GM18507 (cell line): ENCODE measurements at places on chromosomes 3 and 15.
A peak's percentile ranks its signal among the peaks of the same experiment; 100 is the strongest.

DNA sequence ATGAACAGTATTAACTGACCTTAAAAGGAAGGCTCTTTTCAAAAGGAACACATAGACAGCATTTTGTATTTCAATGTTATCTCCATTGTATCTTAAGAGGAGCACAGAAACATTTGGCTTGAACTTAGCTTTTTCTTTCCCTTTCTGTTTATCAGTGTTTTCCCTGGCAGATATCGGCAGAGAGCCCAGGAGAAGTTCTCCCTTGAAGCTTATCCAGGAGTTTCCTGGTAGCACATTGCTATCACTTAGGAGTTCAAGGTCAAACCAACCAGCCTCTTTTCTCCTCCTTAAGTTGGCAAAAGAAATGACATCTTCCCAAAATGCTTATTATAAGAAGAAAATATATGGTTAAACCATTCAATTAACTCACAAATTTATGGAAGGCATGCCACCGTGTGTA lies 344.6 kb upstream of the UBE2E2 start:
- no peak for DNase-seq

- no peak for DNase-seq
Measured at GRCh38 chr3:4584456-4585249, 91.5 kb downstream of the ITPR1 start.

GRCh38 chr3:173793963-173794362 lies 396.4 kb downstream of the NLGN1 start:
- DNase-seq, result no peak

DNA sequence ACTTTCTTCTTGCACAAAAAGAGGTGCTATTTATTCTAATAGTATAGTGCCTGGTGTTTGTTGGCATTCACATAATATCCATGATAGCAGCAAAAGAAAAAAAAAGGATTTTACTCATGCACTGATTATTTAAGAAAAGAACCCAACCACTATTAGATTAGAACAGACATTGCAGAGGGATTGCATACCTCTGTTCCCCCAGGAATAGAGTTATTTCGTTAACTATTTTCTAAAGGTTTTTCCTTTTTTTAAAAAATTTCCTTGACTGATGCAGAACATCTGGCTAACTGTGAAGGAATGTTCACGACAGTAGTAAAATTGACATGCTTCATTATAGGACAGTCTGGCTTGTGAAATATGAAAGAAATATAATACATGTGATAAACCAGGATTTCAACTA lies 136.6 kb upstream of the PTX3 start:
- no peak for DNase-seq

DNA sequence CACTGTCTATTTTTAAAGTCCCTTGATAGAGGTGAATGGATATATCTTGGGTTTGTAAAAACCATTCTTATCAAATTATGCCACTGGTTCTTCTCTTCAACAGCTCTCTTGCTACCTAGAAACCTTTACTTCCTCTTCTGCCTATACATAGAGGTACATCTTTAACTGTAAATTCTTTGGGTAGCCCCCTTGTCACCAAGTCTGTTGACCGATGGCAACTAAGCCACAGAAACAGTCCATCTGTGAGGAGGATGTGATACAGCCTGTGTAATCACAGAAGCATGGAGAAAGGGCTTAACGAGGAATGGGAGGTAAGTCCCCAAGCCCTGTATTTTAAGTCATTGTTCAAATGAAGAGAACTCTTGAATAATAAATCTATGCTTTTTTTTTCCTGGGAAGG lies 246.5 kb upstream of the MDFIC2 start:
- no peak for DNase-seq

DNA sequence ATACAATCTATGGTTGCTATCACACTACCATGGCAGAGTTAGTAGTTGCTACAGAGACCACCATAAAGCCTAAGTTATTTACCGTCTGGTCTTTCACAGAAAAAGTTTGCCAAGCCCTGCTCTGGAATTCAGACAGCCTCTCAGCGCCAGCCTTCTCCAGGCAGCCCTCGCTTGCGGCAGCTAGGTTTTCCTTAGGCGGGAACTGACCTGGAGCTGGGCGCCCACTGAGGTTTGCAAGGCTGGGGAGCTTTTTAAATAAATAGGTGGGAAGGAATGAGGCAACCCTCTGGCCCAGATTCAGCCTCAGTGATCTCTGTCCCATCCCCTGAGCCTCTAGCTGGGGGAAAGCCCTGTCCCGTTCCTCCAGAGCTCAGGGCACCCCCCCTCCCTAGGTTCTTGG lies 1.2 kb downstream of the CTSH start:
- DNase-seq, result no peak

DNA sequence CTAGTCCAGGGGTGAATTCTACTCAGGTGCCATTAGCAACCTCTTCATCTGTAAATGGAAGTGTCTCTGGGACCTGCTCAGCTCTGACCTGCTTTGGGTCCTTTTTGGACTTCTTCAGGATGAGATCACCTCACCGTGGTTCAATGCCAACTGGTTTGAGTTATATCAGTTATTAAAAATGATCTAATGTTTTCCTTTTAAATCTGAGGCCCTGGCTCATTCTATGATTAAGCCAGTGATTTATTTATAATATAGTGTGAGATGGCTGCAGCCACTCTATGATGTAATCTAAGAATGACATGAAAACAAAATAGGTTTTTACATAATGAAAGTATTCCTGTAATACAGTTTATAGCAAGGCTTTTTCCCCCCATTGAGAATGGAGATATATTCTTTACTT lies 79.4 kb downstream of the LPP start:
- no peak for DNase-seq

DNA sequence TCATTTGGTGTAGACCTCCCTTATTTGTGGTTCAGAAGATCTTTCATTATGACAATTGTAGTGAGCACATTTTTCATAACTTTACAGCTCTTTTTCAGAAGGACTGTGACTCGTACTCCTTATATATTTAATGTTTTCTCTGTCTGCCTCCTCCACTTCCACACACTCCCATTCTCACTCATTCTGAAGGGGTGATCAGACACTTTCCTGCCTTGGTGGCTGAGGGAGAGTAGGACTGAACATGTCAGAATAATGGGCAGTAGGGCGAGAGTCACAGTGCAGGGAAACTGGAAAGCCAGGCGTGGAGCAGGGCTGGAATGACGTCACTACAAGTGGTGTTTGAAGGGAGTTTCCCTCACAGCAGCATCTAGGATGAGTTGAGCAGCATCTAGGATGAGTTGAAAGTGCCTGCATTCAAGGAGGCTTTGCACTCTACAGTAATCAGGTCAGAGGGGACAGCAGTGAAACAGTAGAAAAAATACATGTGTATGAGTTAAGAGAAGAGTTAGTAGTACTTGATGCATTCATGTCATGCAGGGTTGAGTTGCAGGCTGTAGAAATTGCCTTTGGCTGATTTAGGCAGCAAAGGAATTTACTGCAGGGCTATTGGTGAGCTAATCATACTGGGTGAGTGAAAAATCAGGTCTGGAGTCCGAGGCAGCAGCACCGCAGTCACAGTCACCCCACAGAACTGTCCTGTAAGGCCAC lies 36.3 kb upstream of the FBXL22 start:
- no peak for DNase-seq

DNA sequence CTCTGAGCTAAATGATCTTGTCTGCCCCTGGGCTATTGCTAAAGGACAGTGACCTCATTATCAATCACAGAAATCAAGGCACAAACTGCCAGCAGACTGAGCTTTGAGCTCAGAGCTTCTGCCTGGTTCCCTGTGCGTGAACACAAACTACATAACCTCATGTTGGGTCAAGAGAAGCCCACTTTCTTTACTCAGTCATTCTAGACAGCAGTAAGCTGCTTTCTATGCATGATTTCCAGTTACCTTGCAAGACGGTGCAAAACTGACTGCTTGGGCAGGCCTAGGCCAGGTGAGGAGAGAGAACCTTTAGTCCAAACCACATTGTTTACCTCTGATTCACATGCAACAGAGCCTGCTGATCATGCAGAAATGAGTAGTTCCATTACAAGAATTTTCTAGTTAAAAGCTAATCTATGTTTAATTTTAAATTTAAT lies 75.1 kb downstream of the ARRDC4 start:
- no peak for DNase-seq

- no peak for DNase-seq
Measured at GRCh38 chr3:176789947-176790346, 407.3 kb downstream of the TBL1XR1 start.

GRCh38 chr15:47839233-47839825 lies 122.0 kb downstream of the SEMA6D start:
- no peak for DNase-seq

DNA sequence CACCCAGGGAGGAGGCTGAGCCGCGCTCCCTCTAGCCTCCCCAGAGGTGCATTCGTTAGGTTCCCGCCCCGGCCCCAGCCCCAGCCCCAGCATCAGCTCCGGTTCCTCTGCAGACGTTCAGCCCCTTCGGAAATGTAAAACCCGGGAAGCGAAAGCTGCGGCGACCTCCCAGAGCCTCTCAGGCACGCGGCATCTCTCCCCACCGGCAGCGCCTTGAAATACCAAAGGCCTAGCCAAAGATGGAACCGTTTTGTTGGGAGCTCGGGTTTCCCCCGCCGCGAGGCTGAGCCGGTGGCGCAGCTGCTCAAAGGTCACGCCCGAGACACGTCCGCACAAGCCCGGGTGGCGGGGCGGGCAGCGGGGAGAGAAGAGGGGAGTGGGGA lies 77.8 kb upstream of the HES1 start:
- DNase-seq, result no peak

GRCh38 chr3:70740872-70741271 lies 428.4 kb upstream of the MDFIC2 start:
- no peak for DNase-seq

GRCh38 chr15:59249816-59250215 lies 43.2 kb downstream of the LDHAL6B start:
- DNase-seq, result no peak

DNA sequence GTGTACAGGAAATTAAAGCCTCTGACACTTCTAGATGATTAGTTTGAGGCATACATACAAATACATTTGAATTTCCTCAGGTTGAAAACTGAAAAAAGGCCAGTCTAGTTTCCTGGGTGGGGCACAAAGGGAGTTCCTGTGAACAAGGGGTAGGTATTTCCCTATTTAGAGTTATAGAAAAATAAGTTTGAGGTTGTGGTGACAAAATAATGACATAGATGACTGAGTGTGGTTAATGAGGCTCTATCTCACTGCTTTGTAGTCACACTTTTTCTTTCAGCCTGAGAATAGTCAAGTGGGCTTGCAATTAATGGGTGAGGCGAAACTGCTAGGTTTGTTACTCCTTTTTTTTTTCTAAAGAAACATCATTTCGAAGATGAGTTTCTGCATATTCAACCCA lies 4.3 kb downstream of the SLCO3A1 start:
- peak; percentile 46 for DNase-seq

GRCh38 chr3:58621086-58621830 lies 44.1 kb upstream of the FAM107A start:
- no peak for DNase-seq

- no peak for DNase-seq
Measured at GRCh38 chr15:42373936-42374335, 14.6 kb downstream of the CAPN3 start.

DNA sequence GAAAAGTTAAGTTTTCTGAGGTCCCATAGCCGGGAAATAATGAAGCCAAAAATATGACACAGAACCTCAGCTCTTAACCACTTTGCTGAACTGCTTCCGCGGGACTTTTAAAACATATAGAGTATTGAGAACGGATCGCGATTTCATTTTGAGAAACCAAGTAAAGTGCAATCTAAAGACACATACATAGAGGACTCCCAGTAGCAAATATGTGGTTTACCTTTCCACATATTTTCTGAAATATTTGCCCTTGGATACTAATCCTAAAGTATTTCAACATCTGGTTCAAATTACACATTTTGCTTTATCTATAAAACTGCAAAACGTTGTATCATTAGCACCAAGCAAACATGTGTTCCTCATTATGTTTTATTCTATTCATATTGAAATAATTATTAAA lies 776.5 kb downstream of the ROBO2 start:
- DNase-seq, result no peak

DNA sequence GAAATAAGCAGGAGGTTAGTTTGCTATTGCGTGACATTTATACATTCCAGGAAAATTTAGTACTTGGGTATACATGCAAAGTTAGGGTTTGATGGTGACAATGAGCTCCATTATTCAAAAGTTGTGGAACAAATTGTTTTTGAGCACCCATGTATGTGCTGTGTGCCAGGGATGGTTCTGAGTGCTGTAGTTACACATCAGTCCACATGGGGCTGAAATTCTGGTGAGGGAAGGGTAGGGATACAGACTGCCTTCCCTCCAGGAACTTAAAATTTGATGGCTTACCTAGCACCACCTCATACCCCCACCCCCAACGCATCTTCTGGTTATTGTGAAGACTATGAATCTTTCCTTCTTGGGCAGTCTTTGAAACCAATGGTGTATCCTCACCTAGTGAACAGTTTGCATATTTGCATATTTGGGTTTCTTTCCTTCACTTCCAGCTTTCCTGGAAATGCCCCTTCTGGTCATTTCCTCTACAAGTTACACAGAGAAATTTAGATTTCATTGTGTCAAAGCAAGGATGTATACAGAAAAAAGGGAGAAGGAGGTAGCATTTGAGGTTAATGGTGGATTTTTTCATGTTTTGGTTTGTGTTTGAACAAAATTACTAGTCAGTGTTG lies 222.0 kb upstream of the IL12A start:
- no peak for DNase-seq

- no peak for DNase-seq
Measured at GRCh38 chr3:40172560-40172959, 136.9 kb upstream of the EIF1B start.

DNA sequence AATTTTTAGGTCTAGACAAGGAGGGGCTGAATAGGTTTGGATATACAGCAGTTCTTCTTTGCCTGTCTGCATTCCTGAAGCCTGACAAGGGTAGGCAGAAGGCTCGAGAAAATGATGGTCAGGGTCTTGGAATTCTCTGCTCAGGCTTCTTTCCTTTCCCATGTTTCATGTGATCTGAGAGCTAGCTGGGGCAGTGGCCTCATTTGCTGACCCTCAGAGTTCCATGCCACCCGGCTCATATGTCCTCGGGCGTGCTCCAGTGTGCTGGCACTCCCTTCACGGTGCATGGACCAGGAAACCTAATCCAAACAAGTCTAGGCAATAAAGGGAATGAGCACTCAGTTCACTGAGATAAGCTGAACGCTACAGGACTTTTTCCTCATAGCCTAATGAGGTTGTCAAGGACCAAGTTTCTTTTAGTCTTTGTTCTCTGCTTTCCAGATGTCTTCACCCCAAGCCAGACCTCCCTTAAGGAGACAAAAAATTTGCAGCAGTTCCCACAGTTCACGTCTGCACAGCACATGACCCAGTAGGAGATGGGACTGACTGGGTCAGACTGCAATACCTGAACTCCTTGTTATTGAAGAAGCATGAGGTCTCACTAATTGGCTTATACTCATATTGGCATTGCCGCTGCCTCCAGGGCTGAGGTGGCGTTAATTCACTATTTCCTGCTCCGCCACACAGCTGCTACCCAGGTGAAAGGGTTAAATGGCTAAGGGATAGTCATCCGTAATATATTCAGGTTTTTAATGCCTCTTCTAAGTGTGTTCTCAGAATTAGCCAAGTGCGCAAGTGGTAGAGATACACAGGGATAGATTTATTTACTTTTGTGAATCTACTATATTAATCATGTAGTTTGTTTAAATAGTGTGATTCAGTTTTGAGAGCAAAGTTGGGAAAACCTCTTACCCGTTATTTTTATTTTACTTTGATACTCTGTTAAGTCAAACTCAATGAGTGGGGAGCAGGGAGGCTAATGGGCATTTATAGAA lies 15.3 kb upstream of the RTP4 start:
- no peak for DNase-seq

- DNase-seq, result no peak
Measured at GRCh38 chr3:194312743-194313281, 38.3 kb downstream of the CPN2 start.

GRCh38 chr15:76368122-76368621 lies 31.6 kb downstream of the ISL2 start:
- DNase-seq, result no peak
